Right atrium auricular region (tissue), 2 donors: ENCODE measurements at places on chromosomes 2 and 18.
A peak's percentile ranks its signal among the peaks of the same experiment; 100 is the strongest.

DNA sequence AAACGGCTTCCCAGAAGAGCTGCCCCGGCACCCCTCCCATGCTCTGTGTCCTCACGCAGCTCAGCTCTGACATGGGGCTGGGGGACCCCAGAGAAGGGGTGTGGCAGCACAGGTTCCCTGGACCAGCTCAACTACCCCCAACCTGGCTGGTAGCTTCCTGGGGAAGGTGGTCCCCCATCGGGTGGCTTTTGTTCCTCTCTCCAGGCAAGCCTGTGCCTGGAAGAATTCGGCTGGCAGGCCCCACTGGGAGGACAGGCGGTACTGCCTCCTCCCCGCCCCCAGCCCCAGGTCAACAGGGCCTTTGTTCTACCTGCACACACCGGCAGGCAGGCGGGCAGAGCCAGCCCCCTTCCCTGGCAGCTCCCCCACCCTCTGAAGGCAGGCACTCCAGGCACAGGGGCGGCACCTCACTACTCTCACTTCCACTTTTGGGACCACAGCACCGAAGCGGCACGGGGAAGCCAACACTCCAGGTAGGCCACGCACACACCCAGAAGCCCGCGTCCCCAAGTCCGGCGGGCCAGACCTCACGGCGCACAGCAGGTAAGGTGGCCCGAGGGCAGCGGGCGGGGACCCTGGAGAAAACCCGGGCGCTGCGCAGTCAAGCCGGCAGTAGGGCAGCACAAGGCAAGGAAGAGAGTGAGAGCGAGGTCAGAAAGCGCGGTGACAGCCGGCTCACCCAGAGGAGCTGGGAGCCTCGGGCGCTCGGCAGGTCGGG is 1.3 kb downstream of the HS6ST1 start:
- peak; percentile 59 for DNase-seq

- DNase-seq = no peak
These were observed 154.7 kb upstream of the RMP24 start for GRCh38 chr18:35817604-35818352.

- no peak for DNase-seq
These were observed 469.6 kb upstream of the CELF4 start for GRCh38 chr18:38035193-38035592.

- no peak for DNase-seq
These were observed 166.7 kb downstream of the MCFD2 start for GRCh38 chr2:46748735-46749531.

- no peak for DNase-seq
These were observed 589.9 kb downstream of the XIRP2 start for GRCh38 chr2:167478196-167478595.

DNA sequence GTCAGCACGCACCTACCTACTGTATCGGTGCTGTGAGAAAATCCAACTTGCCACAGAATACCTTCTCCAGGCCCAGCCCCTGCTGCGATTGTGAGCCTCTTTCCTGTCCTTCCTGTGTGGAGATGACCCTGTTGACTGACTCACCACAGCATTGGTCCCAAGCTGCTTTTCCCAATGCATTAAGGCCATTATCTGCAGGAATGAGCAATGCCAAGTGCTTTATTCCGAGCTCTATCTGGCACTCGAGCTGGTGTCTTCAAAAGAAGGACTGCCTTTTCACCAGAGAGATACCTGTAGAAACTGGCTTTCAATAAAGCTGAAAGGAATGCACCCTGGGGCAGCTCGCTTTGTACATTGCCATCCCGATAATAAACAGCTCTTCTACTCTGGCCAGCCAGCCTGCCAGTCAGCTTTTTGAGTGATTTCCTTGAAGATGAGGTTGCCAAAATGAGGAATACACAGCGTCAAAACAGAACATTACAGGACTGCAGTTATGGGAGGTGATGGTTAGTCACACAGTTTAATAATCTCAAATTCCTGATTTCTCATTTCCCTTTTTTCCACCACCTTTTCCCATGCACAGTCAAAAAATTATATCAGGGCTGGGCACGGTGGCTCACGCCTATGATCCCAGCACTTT is 8.3 kb upstream of the RNF103 start:
- no peak for DNase-seq

DNA sequence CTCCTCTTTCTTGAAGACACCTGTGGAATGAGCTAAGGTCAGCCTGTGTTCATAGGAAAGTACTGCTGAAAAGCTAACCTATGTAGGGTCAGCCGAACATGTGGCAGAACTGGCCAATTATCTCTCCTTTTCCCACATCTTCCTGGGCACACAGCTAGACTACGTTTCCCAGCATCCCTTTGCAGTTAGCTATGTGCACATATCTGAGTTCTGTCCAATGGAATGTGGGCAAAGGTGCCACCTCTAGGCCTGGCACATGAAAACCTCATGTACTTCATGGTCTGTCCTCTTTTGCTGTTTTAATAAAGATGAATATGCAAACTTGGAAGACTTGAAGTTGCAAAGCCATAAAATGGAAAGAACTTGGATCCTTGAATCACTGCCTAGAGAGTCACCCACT is 352.6 kb downstream of the TNS1 start:
- DNase-seq = no peak

DNA sequence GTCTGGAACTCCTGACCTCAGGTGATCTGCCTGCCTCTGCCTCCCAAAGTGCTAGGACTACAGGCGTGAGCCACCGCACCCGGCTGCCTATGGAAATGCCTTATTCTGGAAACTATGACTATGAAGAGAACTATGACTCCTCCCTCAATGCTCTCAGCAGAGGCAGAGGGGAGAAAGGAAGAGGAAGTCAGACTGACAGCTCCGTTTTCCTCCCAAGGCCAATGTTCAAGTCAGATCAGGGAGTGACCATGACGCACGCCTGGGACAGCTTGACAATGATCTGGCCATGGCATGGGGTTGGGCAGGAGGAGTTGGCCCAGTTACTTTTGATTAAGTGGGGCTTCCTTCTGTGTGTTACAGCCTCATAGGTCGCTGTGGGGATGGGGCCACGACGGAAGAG is 44.3 kb upstream of the MRPL33 start:
- DNase-seq = no peak

- no peak for DNase-seq
These were observed 564.2 kb downstream of the MBD2 start for GRCh38 chr18:53660306-53660705.

DNA sequence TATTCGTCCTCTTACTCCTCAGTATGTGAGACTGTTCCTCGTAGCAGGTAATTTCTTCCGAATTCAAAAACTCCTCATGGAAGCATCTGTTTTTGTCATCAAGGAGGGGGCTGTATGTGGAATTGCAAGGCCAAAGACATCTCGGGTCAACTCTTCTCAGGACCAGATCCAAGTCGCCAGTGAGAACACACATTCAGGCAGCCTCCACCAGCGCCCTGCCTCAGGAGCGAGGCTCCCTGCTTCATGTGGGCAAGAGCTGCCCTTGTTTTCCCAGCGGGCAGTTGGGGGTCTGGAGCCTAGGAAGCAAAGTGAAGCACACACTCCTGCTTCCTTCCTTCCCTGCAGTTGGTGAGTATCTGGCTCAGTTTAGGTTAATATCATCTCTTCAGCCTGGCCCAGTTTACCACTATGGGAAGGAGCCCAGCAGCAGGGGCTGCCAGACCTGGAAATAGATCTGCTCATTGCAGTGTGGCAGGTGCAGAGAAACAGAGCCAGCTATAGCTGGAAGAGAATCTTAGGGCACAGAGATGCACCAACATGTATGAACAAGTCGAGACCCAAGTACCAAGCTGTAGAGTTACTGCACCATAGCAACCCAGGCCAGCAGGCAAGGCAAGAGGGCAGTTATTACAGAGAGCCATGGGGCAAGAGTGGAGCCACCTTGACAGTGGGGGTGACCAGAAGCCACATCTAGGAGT is 25.3 kb downstream of the TMEM127 start:
- DNase-seq = no peak

- DNase-seq = no peak
These were observed 93.9 kb downstream of the KLF7 start for GRCh38 chr2:207071820-207072219.

GRCh38 chr2:84957771-84958134 is 13.2 kb upstream of the KCMF1 start:
- no peak for DNase-seq

- no peak for DNase-seq
These were observed 49.1 kb downstream of the TTC21B start for GRCh38 chr2:165904432-165904831.

DNA sequence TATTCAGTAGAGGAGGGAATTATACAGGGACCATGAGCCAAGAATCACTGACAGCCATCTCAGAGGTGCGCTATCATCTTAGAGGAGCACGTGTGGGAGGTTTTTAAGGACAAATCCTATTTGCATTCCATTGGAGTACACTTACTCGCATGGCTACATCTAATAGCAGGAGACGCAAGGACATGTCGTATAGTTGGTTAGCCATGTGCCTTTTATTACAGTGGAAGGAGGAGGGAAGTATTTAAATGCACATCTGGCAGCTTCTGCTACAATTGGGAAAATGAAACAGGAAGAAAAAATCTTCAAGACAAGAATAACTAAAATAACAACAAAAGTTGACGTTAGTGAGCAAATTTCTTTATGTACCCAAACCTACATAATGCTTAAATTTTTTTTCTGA is 86.5 kb upstream of the UGP2 start:
- DNase-seq = no peak

- DNase-seq = no peak
These were observed 59.6 kb downstream of the MEX3C start for GRCh38 chr18:51137891-51138290.

- no peak for DNase-seq
These were observed 22.3 kb upstream of the TYMS start for GRCh38 chr18:635171-635570.

- DNase-seq = peak; percentile 48
These were observed 244.1 kb downstream of the SH3BP4 start for GRCh38 chr2:235195921-235196320.

DNA sequence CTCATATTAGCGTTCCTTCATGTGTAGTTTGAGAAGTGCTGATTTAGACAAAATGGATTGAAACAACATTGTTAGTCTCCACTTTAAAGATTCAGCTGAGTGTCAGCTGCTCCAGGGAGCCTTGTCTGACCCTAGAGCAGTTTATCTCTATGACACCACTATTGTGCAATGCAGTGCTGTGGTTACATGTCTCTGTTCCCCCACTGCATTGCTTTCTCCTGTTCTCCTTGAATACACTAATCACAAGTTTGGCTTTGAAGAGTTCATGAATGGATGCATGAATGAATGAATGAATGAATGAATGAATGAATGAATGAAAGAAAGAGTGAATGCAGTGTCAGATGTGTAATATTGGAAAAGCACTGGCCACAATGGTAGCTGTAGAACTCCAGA is 38.3 kb downstream of the GCG start:
- peak; percentile 61 for DNase-seq

DNA sequence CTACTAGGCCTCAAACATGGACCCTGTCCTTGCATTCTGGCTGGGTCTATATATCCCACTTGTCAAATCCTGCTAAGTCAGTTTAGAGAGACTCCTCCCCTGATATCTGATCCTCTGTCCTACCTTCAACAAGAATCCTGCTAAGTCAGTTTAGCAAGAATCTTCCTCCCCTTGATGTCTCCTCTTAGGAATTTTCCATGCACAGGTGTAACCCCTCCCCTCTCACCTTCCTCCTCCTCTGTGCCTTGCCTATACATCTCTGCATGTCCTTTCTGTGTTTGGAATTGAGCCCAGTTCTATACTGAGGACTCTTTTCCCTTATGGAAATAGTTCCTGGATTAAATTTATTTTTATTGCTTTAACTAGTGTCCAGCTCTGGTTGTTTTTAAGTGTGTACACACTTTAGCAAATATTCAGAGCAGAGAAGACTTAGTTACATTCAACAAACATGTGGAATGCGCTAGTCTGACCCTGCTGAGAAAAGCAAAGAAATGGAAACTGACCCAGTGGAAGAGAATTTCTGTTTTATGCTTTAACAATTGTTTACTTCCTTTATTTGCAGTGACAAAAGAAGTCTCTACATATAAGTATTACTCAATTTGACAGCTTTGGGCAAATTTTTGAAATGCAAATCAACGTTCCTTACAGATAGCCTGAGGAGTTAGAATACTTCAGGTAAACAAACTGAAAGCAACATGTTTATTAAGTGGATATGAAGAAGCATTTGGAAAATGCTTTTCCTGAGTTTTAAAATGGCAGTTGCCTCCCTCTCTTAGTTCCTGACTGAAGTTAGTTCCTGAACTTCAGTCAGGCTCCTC is 80.6 kb downstream of the RIT2 start:
- no peak for DNase-seq

DNA sequence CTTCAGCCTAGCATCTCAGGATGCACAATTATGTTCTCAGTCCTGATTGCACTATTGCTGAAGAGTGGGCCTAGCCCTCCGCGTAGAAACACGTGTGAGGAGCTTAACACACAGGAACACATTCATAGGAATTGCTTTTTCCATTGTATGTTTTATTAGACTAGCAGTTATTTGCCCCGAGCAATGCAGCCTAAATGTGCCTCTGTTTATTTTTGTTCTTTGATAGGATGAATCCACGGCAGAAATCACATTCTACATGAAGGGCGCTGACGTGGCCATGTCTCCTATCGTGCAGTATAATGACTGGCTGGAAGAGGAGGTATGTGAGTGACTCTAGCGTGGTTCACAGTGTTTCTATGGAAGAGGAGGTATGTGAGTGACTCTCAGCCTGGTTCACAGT is 65.9 kb upstream of the NFATC1 start:
- no peak for DNase-seq

GRCh38 chr2:190185380-190185779 is 122.9 kb upstream of the MSTN start:
- DNase-seq = no peak

DNA sequence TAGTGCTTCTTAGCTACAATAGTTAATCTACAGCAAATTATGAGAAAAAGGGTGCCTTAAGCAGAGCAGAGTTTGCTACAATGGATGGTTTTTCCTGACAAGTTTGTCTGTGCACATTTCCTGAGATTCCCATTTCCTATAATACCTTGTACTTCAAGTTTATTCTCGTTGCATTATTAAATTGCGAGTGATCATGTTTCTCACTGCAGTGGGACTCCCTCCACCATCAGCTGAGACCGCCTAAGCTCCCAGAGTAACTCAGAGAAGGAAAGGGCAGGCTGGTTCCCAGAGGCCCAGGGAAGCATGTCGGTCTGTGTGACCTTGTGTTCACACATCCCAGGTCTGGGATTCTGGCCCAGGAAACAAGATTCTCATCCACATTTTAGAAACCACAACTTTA is 162.1 kb downstream of the ARL4C start:
- no peak for DNase-seq
